ENCODE measurements at places on chromosomes 12 and 14. TPM values are rescaled to one million over a fixed set of nuclear protein-coding genes. Genes with fewer than 3 reads are reported as not detected.

Gene C2CD5
- 31.0 TPM for total RNA-seq

Gene SYT10
- 0.10 TPM for total RNA-seq

Gene LGALS3
- total RNA-seq: 189 TPM

Gene RNU6-7
- not detected for total RNA-seq

Gene DNAH10
- not detected for total RNA-seq

DNA sequence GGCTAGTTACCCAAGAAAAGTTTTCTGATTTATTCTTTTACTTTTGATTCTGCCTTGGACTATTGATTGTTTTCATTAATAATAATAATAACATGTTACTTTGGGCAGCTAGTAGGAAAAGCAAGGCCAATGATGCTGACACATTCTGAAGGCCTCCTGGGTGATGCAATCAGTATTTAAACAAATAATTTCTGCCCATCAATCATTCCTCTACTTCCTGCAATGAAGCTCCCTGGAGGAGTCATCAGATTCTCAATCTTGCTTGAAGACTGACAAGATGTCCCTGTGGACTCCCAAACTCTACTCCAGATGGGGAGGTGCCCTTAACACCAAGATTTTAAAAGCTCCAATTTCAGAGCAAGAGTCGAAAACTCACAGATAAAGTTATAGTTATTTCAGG, at the start of gene SPX:
Gene SPX, plus strand, starts transcription at position 244 of the 400 bp plus-strand sequence. CDS start 177 bp downstream, outside the sequence.
- DNase-seq: no peak

- no peak for DNase-seq
Observed at GRCh38 chr14:83992857-83993256, 1537.1 kb upstream of the FLRT2 start.

DNA sequence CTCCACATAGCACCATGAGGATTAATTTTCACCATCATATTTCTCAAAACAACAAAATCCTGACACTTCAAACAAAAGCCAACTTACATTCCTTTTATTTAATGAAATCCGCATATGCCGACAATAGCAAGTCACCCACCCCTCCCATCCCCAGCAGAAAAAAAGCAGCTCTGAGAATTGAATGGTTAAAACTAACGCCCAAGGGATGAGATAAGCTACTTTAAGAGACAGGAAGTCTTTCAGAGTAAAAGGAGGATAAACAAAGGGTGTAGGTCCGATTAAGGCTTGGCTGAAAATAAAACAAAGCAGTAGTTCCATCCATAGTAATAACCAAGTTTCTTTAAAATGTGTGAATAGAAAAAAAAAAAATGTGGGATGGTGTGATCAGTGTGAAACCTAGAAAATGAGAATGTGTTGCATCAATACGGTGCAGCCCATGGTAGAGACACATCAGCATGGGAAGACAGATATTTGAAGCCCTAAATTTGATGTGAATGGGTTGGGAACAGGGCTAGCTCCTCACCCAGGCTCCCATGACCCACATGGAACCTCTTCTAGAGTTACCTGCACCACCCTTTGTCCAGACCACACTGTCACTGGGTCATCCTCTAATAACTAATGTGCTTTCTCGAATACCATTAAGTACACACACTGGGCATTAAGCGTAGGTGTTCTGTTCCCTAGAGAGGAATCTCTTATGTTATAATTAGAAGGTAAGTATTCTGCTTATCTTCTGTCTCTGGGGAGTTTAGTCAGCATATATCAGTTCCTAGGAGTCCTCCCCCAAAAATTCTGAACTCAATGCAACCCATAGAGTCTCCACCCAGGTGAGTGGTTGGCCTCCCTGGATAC, 31.7 kb downstream of the RTRAF start:
- no peak for DNase-seq

- no peak for DNase-seq
Observed at GRCh38 chr12:24996820-24997219, 47.9 kb upstream of the BCAT1 start.

All from posterior vena cava (tissue), 2 donors.